ENCODE measurements at places on chromosomes 4 and X.

- no peak for DNase-seq
Observed at GRCh38 chrX:4690521-4690920, 977.1 kb upstream of the PRKX start.

- no peak for DNase-seq
Observed at GRCh38 chr4:6268650-6269615, 717 bp upstream of the WFS1 start.

DNA sequence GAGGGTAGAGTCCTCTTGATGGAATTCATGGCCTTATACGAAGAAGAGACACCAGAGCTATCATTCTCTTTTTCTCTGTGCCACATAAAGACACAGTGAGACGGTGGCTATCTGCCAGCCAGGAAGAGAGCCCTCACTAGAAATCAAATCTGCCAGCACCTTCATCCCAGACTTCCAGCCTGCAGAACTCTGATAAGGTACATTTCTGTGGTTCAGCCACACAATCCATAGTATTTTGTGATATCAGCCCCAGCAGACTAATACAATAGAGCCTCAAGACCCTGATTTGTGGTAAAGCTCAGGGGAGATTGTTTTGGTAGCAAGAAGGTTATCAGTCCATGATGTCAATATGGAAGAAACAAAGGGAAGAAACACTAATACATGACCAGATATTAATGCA is 1213.2 kb downstream of the NLGN4X start:
- DNase-seq: no peak

GRCh38 chr4:85681221-85681657 is 206.3 kb downstream of the ARHGAP24 start:
- DNase-seq: no peak

DNA sequence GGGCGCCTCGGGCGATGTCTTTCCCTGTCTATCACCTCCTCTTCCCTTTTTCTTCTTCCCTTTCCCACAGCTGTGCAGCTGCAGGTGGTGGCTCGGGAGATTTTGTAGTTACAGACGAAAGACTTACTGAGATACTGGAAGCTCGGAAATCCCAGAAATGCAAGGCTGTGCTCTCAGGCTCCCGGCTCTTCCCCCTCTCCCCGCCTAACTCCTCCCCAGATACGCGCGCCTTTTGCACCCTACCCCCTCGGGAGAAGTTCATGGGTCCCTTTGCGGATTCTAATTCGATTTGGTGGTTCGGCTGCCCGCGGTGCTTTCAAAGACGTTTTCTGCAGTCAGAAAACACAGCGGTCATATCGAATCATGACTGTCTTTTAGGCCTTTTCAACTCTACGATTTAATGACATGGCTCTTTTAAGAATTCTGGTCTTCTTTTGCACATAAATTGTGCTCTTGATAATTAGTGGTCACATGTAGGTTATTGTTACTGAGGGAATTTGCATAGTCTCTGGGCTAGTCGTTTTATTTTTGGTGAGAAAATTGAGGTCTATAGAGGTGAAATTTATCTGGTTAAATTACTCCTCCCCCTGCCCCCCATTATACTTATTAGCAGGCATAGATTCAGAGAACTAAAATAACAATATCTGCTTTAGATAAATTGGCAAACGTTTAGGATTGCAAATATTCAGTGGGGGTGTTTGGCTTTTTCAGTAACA is 1.6 kb downstream of the SEPTIN11 start:
- peak; percentile 25 for DNase-seq

GRCh38 chr4:68267433-68267944 is 22.0 kb upstream of the TMPRSS11B start:
- no peak for DNase-seq

Data from GM13977 (cell line).